Stimulated activated CD8-positive, alpha-beta memory T cell treated with anti-CD3 and anti-CD28 coated beads, Interleukin-2, amount 100 ng/mL, for 1 hour (primary cell): ENCODE measurements at places on chromosomes 3 and 15.

DNA sequence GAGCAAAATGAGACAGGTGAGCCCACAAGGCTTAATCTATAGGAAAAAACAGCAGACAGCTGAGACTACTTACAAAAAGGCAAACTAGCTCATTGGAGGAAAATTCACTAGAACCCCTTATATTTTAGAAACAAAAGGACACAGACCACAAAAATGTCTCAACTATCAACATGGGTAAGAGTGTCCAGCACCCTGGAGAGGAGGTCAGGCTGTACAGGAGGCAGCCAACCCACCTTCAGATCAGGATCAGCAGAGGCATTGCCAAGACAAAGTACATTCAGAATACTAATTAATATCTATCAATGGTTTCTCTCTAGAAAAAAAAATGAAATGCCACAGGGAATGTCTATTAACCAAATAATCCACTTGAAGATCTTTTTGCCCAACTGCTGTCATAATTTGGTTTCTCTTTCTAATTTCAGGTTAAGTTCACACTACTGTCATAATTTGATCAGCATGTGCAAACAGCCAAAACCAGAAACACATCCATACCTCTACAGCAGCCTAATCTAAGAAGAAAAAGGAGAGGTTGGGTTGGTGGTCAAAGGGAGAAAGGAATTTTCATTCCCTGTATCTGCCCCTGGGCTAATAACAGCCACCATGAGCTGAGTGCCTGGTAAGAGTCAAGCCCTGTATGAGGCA lies 26.0 kb upstream of the THBS1 start:
- no peak for DNase-seq

- DNase-seq: no peak
Measured at GRCh38 chr15:37882640-37883039, 51.8 kb upstream of the TMCO5A start.

- DNase-seq: no peak
Measured at GRCh38 chr15:31280831-31281216, 45.8 kb upstream of the KLF13 start.

DNA sequence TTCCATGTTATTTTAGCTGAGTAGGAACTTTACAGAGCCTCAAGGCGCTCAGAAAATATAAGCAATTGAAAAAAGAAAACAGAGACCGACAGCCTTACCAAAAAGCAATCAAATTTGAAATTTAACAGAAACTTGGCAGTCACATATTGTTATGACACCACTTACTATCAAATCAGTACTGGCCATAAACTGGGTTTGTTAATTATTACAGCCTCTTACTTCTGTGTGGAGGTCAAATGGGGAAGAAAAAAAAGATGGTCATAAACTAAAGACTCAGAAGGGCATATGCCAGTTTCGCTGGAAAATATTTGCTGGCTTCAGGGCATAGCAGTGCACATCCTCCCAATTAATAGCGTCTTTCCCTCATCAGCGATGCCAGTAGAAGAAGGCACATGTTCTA lies 45.5 kb upstream of the SUCLG2 start:
- no peak for DNase-seq

GRCh38 chr15:45473068-45473467 lies 49.5 kb downstream of the SLC30A4 start:
- DNase-seq: no peak

DNA sequence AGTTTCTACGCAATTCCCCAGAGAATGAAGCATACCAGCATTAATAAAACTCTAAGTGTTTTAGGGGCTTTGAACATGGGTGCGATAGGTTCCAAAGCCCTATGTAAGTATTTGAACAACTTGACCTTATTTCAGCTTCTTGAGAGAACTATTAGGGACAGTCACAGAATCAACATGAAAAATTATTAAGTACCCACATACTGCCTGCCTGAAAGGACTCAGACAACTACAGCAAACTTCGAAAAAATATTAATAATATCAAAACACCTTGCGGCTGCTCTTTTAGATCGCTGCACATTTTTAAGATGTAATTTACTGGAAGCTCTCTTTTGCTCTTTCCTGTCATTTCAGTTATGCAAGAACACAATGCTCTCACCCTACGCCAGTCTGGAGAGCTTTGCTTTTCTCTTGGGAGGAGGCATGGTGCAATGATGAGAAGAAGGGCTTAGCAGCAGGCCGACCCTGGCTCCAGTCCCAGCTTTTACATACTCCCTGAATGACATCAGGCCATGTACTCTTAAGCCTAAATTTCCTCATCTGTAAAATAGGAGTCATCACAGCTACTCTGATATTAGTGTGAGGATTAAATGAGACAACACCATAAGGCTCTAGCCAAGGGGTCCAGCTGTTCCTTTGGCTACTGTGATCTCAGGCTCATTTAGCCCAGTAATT lies 640.7 kb downstream of the FHIT start:
- no peak for DNase-seq
